ENCODE measurements at places on chromosomes 12 and 14.
A peak's percentile ranks its signal among the peaks of the same experiment; 100 is the strongest.

GRCh38 chr14:63962906-63963305 lies 110.1 kb downstream of the SYNE2 start:
- DNase-seq: no peak

DNA sequence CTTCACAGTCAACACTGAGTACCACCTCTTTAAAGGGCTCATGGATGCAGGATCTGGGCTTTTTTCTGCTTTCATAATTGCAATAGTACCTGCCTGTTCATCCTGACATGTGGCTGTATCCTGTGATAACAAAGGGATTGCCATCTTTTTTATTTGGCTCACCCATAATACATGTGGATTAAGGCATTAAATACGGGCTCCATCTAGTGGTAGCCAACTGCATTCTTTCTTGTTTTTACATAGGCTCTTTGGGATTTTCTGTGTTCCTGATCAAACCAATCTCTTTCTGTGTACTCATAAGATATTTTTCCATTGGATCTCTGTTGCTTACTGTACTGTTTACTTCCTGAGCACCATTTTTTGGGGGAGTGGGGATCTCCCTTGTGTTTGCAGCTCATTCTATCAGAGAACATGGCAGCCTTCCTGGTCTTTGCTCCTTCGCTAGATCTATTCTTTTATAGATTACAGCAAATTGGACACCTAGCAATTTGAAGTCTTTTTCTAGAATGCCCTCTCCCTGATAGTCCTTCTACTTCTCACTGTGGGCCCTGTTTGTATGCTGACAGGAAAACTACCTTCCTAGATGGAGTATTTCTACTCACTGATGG lies 723.4 kb upstream of the MDGA2 start:
- DNase-seq: peak; percentile 17

DNA sequence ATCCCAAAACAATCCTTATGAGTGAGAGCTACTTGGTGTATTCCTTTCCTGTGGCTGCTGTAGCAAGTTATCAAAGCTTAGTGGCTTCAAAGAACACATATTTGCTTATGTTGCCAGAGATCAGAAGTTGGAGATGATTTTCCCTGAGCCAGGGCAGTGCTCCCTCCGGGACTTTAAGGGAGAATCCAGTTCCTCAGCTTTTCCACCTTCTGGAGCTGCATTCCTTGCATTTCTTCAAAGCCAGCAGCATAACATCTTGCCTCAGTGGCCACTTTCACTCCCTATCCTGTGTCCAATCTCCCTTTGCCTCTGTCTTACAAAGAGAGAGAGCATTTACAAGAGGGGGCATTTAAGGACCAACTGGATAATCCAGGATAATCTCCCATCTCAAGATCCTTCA lies 33.7 kb downstream of the P2RX7 start:
- no peak for DNase-seq

DNA sequence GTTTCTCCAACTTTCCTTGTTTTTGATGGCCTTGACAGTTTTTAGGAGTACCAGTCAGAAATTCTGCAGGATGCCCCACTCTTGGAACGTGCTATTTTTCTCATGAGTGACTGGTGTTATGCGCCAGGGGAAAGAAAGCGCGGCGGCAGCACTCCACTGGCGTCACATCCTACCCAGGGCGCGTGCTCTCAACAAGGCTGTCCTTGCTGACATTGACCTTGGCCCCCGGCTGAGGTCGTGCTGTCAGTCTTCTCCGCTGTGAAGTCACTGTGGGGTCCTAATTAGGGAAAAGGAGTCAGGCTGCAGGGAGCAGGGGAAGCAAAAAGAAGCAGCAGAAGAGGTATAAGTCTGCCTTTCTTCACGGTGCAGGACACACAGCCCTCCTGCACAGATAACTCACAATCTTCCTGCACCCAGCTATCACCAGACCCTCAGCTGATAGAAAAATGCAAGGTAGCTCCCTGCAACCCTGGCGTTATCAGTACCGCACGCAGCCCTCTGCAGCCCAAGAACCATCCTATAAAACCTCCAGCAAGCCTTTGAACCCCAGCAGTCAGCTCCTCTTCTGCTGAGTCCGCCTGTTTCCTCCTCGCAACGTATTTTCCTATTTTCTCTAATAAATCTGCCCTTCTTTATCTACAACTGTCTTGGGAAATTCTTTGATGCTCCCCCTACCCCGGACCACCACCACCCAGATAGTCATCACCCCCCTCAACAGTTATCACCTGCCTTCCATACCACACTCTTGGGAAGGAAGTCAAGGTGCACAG lies 48.0 kb upstream of the C14orf180 start:
- no peak for DNase-seq

DNA sequence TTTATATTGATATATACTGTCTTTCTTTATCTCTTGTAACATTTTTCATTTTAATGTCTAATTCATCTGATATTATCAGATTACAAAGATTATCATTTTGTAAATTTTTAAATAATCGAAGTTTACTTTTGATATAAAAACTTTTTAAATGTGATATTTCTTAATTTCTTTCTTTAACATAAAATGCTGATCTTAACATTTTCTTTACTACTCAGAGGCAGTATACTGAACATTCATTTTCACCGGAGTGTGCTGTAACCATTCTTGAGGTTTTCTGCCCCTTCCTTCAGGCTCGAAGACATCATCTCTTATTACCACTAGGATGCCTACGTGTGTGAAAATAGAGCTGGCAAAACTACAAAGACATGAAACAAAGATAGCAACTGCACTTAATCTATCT lies 186.9 kb downstream of the DIO2 start:
- DNase-seq: no peak

DNA sequence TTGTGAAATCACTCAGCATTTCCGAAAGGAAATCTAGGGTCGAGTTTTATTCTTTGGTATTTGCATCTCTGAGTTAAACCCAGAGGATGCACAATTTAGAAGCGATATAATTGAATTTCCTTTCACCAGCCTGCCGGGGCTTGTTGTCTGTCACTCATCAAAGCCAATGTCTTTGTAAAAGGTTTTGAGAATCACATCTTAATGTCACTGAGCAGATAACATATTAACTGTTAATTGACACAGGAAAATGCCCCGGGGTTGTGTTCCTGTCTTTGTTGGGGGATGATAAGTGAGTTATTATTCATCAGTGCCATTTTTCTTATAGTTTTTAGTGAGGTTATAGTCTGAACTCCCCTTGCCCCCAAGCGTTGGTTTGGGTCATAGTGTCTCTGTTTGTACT lies 73.4 kb downstream of the DUSP6 start:
- no peak for DNase-seq

GRCh38 chr14:80264702-80265101 lies 53.4 kb upstream of the DIO2 start:
- DNase-seq: no peak

GRCh38 chr14:50116966-50117365 lies 594 bp upstream of the VCPKMT start:
- no peak for DNase-seq

GRCh38 chr12:58069268-58069963 lies 128.0 kb downstream of the ATP23 start:
- no peak for DNase-seq

DNA sequence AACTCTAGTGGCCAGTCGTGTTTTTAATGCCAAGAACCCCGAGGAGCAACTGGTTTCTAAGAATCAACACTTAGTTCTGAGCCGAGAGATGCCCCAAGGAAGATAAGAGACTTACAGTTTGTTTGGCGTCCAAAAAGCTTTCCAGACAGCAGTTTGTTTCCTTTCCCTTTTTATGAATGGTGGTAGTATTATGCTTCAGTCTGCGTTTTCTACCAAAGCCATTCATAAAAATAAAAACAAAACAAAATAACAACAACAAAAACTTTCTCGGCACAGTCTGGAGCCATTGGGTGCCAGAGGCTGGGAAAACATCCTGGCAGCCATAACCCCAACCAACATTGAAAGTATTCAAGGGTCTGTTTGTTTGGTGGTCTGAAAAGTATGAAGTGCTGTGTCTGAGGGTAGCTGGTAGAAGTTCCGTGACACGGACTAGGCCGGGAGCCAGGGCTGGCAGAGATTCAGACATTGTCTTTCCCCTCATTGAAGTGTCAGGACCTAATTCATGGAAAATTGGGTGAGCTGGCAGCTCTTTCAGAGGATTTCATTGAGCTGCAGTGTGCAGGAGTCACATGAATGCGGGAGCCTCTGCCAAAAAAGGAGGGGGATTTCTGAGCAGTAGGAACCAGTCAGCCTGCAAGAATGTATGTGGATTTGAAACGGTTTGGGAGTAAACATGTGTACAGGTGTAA lies 124.2 kb downstream of the HMGA2 start:
- peak; percentile 50 for DNase-seq

DNA sequence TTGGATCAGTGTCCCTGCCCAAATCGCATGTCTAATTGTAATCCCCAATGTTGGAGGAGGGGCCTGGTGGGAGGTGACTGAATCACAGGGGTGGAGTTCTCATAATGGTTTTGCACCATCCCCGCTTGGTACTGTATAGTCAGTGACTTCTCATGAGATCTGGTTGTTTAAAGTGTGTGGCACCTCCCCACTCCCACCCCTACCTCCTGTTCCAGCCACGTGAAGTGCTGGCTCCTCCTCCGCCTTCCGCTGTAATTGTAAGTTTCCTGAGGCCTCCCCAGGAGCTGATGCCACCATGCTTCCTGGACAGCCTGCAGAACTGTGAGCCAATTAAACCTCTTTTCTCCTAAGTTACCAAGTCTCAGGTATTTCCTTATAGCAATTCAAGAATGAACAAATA lies 67.2 kb downstream of the FERMT2 start:
- DNase-seq: peak; percentile 53

DNA sequence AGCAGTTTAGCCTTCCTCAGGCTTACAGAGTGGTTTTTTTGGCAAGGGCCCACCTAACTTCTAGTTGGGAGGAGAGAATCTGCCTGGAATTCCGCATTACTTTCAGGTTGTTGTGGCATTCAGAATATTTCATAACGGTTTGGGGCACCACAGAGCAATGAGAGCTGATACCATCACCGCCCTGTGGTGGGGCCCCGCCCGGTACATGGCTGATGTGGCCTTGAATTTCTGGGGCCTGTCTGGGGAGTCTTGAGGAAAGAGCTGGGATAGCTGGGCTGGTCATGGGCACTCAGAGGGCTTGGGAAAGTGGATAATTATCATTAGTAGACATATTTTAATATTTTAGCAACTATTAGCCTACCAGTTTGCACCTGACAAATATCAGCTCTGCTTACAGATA lies 4.2 kb downstream of the TESPA1 start:
- DNase-seq: no peak

Measured in cerebellar cortex (tissue), 1 donor.